ENCODE measurements at places on chromosomes 4 and X.

DNA sequence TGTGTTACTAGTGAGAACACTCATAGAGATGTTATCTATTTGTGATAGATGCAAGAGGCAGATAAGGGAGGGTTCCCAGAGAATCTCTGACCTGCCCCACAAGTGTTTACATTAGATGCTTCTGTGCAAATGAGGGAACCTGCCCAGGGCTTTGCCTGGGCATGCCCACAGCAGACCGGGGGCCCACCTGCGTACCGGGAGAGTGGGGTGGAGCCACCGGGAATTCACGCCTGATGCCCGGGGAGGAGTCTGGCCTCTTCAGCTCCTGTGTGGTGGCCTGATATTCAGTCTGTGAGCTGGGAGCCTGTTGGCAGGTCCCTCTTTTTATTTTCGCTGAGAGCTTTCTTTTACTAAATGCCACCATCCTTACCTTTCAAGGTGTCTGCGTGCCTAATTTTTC is 155.7 kb downstream of the SNCA start:
- DNase-seq, result no peak

GRCh38 chr4:173494013-173494970 is 35.7 kb downstream of the HAND2 start:
- no peak for DNase-seq

DNA sequence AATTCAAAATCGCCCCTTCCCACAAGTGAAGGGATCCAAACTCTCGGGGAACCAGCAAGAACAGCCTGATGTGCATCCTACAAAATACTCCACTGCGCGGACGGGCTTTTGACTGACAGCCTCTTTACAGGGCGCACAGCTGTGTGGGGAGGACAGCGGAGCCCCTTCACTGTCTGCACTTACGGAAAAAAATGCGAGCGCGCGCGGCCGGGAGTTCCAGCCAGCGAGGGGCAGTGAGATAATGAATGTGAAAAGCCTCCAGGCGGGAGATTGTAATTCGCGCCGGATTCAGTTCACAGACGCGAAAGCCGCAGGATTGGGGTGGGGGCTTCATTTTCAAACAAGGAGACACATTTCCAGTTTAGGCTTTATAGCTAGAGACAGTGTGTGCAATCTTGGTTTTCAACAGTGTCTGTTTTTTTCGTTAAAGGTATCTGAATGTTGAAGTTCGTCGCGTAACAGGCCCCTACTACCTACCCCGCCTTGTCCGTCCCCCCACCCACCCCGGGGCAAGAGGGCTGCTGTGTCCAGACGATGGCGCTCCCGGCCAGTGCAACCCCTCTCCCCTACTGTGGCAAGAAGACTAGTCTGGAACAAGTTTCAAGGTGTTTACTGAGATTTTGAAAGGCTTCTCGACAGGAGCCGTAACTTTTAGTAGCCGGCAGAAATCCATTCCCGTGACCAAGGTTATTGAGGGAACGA is 1.7 kb upstream of the GPR50 start:
- DNase-seq, result no peak

GRCh38 chr4:92501456-92501855 is 197.7 kb downstream of the GRID2 start:
- no peak for DNase-seq

DNA sequence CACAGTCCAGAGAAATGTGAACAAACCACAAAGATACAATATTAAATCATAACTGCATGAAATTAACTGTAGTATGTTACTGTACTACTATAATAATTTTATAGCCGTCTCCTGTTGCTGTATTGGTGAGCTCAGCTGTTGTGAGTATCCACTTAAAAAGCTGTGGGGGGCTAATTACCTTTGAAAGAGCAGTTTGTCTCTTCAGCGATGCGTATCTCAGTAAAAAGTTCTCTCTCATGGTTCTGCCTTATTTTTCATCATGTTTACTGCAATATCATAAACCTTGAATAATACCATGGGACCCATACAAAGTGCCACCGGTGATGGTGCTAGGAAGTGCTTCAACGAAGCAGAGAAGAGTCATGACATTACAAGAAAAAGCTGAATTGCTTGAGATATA is 8.4 kb upstream of the MSMO1 start:
- no peak for DNase-seq

- no peak for DNase-seq
Observed at GRCh38 chr4:187632260-187632995, 363.1 kb upstream of the ZFP42 start.

DNA sequence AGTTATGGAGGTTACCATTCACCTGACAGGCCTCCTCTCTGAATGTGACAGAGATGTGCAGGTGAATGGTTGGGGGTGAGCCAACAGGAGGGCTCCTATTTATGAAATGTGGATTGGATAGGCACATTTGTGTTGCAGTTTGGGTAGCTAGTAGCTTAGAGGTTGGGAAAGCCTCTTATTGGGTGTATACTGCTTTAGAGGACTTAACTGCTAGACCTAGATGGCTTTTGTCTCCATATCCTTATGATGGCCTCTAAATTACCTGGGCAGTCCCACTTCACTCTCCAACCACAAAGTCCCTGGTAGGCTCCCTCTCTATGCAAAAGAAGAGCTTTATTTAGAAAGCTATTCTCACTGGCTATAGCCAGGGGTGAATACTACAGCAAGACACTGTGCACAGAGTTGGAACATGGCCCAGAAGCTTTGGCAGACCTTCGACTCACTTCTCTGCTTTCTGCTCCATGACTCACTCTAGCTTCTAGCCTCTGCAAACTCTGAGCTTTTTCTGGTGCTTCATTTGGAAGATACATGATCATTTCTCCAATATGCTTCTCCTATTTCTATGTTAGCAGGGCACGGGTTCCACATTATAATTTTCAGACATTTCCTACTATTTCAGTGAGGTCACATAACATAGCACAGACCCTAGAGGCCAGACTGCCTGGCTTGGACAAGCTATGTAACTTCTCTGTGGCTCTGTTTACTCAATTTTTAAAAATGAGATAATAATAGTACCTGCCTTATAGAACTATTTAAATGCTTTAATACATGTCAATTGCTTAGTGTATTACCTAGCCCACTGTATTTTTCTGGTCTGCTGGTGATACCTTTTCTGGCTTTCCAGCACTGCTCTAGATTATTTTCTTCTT is 6.0 kb upstream of the VGLL1 start:
- DNase-seq, result no peak
